ENCODE measurements at places on chromosomes 5 and 9. TPM values are rescaled to one million over a fixed set of nuclear protein-coding genes. Genes with fewer than 3 reads are reported as not detected.

GRCh38 chr9:13992138-13993088 is 321.5 kb downstream of the NFIB start:
- H3K27me3 ChIP-seq: no peaks in the 10 kb centered on the region
- no peaks in the 10 kb centered on the region for H3K36me3 ChIP-seq
- no peaks in the 10 kb centered on the region for H3K4me1 ChIP-seq

- no peaks in the 10 kb centered on the region for H3K36me3 ChIP-seq
- H3K27me3 ChIP-seq: peaks cover 16% of the 10 kb centered on the region
- H3K27ac ChIP-seq: no peak overlapping the region
- no peaks in the 10 kb centered on the region for H3K4me1 ChIP-seq
- no peak overlapping the region for H3K4me3 ChIP-seq
Measured at GRCh38 chr9:135600296-135600817, 38.8 kb downstream of the PAEP start.

GRCh38 chr9:117746263-117746662 is 42.1 kb downstream of the TLR4 start:
- H3K4me1 ChIP-seq: peaks cover 3% of the 10 kb centered on the region
- H3K27ac ChIP-seq: no peak overlapping the region
- H3K36me3 ChIP-seq: no peaks in the 10 kb centered on the region
- H3K27me3 ChIP-seq: peaks cover 35% of the 10 kb centered on the region

GRCh38 chr9:112789891-112790774 is 39.6 kb downstream of the SNX30 start:
- H3K27ac ChIP-seq: no peak overlapping the region
- no peak overlapping the region for H3K4me3 ChIP-seq
- no peaks in the 10 kb centered on the region for H3K36me3 ChIP-seq
- H3K27me3 ChIP-seq: no peaks in the 10 kb centered on the region
- DNase-seq: no peak
- peaks cover 15% of the 10 kb centered on the region for H3K4me1 ChIP-seq

DNA sequence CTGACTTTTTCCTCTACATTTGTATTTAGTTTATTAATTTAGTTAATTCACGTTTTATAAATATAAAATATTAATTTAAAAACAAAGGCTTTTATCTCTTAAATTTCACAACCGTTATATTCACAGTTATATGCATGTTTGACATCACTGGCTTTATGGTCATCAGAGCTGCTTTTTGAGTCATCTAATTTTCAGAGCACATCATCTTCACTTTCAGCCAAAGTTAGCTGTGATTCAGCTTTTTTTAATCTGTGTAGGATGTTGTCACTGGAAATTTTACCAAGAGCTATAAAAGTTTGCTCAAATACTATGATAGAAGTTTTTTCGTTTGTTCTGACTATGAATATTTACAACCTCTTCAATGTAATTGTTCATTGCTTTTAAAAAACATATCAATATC is 12.4 kb downstream of the CDC37L1 start:
- H3K4me3 ChIP-seq: no peak overlapping the region
- H3K27ac ChIP-seq: no peak overlapping the region
- peaks cover 41% of the 10 kb centered on the region for H3K4me1 ChIP-seq
- peaks cover 30% of the 10 kb centered on the region for H3K36me3 ChIP-seq
- no peak for DNase-seq

- peaks cover 5% of the 10 kb centered on the region for H3K36me3 ChIP-seq
- peak overlapping the region; percentile 89 for H3K27ac ChIP-seq
- H3K27me3 ChIP-seq: no peaks in the 10 kb centered on the region
- H3K4me3 ChIP-seq: no peak overlapping the region
- H3K4me1 ChIP-seq: peaks cover 70% of the 10 kb centered on the region
Measured at GRCh38 chr5:180813420-180813819, 10.8 kb upstream of the MGAT1 start.

DNA sequence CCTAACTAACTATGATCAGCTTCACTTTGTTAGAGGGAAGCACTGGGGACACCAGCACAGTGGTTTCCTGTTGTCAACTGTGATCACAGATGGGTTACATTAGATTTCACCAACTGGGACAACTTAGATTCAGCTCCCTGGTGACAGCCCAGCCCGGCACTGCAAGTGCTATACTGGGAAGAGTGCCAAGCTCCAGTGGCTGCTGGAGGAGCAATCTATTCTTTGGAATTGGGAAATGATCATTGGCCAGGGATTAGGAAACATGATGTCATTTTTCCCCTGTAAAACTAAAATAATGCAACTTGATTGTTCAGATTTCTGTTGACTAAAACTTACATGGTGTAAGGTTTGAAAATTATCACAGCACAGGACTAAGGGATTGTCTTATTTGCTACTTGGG is 33.2 kb downstream of the PTGR1 start:
- H3K27ac ChIP-seq: no peak overlapping the region
- peaks cover 28% of the 10 kb centered on the region for H3K36me3 ChIP-seq
- DNase-seq: no peak
- no peak overlapping the region for H3K4me3 ChIP-seq
- H3K4me1 ChIP-seq: no peaks in the 10 kb centered on the region

GRCh38 chr5:96425443-96425842 is 7.6 kb downstream of the PCSK1 start:
- H3K4me1 ChIP-seq: no peaks in the 10 kb centered on the region
- DNase-seq: no peak
- H3K36me3 ChIP-seq: no peaks in the 10 kb centered on the region
- H3K27ac ChIP-seq: no peak overlapping the region
- H3K27me3 ChIP-seq: peaks cover 33% of the 10 kb centered on the region

- H3K4me3 ChIP-seq: no peak overlapping the region
- no peak overlapping the region for H3K27ac ChIP-seq
- no peak for DNase-seq
- H3K36me3 ChIP-seq: no peaks in the 10 kb centered on the region
- no peaks in the 10 kb centered on the region for H3K4me1 ChIP-seq
Measured at GRCh38 chr9:104330841-104331240, 173.2 kb upstream of the OR13F1 start.

GRCh38 chr5:179731791-179732411 is 721 bp upstream of the MAML1 start:
- H3K27ac ChIP-seq: peak overlapping the region; percentile 88
- peak overlapping the region; percentile 92 for H3K4me3 ChIP-seq
- H3K36me3 ChIP-seq: peaks cover 44% of the 10 kb centered on the region
- H3K4me1 ChIP-seq: peaks cover 37% of the 10 kb centered on the region
- H3K27me3 ChIP-seq: no peaks in the 10 kb centered on the region

GRCh38 chr9:12812710-12813109 is 37.9 kb downstream of the LURAP1L start:
- DNase-seq: no peak
- no peaks in the 10 kb centered on the region for H3K27me3 ChIP-seq

DNA sequence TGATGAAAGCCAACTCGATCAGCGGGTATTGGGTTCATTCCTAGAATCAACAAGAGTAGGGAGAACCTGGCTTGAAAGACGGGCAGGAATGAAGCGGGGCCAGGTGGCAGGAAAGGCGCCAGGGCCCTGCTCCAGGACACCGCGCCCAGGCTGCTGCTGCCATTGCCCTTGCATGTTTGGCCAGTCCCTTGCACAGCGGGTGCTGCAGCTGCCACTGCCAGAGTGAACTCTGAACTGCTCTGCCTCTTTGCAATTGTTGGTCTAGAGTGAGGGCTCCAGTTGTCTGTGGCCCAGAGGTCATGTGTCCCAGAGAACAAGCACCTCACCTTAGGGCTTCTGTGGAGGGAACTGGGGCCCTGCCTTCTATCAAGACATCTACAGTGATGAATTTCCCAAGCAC is 24.0 kb upstream of the CARTPT start:
- DNase-seq: no peak
- no peak overlapping the region for H3K27ac ChIP-seq
- no peaks in the 10 kb centered on the region for H3K36me3 ChIP-seq
- H3K4me3 ChIP-seq: no peak overlapping the region
- peaks cover 5% of the 10 kb centered on the region for H3K4me1 ChIP-seq
- peaks cover 6% of the 10 kb centered on the region for H3K27me3 ChIP-seq

- peaks cover 33% of the 10 kb centered on the region for H3K4me1 ChIP-seq
- peaks cover 19% of the 10 kb centered on the region for H3K36me3 ChIP-seq
- peak overlapping the region; percentile 96 for H3K4me3 ChIP-seq
- H3K27ac ChIP-seq: peak overlapping the region; percentile 99
- no peaks in the 10 kb centered on the region for H3K27me3 ChIP-seq
Measured at GRCh38 chr5:132962429-132963021, 909 bp downstream of the AFF4 start.

NDUFA8 gene
- total RNA-seq: 50.4 TPM

SARDH gene
- total RNA-seq: 7.8 TPM

ARHGEF39 gene
- total RNA-seq: 19.1 TPM

NUTM2G gene
- not detected for total RNA-seq

Data from activated CD4-positive, alpha-beta T cell treated with anti-CD3 and anti-CD28 coated beads for 36 hours (primary cell).